Stimulated activated effector memory CD8-positive, alpha-beta T cell treated with anti-CD3 and anti-CD28 coated beads, Interleukin-12 subunit alpha, Interleukin-12 subunit beta, amount 100 ng/mL, for 72 hours (primary cell): ENCODE measurements at places on chromosomes 1 and 21.

GRCh38 chr1:240126821-240127220 lies 35.1 kb downstream of the FMN2 start:
- DNase-seq = no peak

- no peak for DNase-seq
These were observed 74.8 kb downstream of the KRTAP19-8 start for GRCh38 chr21:30963502-30963901.

- no peak for DNase-seq
These were observed 88.6 kb downstream of the NUF2 start for GRCh38 chr1:163410073-163410999.

DNA sequence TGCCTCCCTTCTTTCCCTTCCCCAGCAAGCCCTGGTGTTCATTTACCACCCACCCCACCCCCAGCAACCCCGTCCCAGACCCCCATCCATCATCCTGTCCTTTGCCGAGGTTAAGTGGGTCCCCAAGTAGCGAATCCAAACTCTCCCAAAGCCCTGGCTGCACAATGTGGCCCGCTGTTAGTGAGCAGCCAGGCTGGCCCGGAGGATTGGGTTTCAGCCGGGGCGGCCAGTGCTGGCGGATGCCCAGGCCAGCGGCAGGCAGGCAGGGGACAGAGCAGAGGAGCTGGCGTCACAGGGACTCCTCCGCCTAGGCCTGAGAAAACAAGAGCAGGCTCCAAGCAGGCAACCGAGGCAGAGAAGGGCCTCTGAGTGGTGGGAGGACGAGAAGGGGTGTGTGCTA lies 61.4 kb downstream of the EPHB2 start:
- no peak for DNase-seq

DNA sequence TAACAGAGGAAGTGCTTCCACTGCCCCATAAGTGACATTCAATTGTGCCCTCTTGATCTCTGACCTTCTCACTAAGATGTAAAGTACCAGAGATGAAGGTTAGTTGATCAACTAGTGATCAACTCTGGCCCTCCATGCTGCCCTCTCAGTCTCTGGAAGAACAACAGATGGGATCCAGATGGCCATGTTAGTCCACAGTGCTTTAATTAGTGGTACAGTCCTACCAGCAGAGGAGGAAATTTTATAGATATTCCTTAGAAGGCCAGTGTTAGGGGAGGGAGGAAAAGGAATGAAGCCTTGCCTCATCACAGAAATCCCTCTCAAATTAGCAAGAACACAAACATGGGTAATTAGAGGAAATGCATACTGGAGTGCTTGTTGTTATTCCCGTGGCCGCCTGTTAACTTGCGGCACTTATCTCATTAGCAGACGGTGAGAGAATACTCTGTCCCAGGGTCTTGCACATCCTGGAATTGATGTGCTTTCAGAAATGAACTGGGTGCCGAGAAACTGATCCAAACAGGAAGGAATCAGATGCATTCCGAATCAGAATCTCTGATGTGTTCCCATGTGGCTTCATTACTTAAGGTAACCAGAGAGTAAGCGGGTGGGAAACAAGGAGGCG lies 91.1 kb upstream of the RGS4 start:
- no peak for DNase-seq

GRCh38 chr1:10841118-10841517 lies 44.7 kb upstream of the CASZ1 start:
- DNase-seq = no peak

- no peak for DNase-seq
These were observed 63.7 kb downstream of the MACF1 start for GRCh38 chr1:39268112-39268581.
